ENCODE measurements at places on chromosomes 11 and 22. TPM values are rescaled to one million over a fixed set of nuclear protein-coding genes. Genes with fewer than 3 reads are reported as not detected.

Gene INS
- not detected for total RNA-seq

Gene TST
- total RNA-seq, result 31.7 TPM

Gene VPREB1
- not detected for total RNA-seq

Gene CACNA1I
- total RNA-seq, result 0.06 TPM

Gene APOBEC3B
- 11.3 TPM for total RNA-seq

Gene GP1BB
- total RNA-seq, result 5.9 TPM

Gene MUC2
- 0.26 TPM for total RNA-seq

Gene SLC25A18
- 0.22 TPM for total RNA-seq

Gene CREBZF
- 75.0 TPM for total RNA-seq

Gene OR5B17
- not detected for total RNA-seq

Gene MAPK8IP2
- 1.2 TPM for total RNA-seq

Gene APOA5
- not detected for total RNA-seq

Gene CLCF1
- total RNA-seq, result 48.3 TPM

Gene TTC28
- total RNA-seq, result 4.1 TPM

Gene PDGFD
- 5.0 TPM for total RNA-seq

Gene C22orf42
- not detected for total RNA-seq

Gene INPP5J
- total RNA-seq, result 2.1 TPM

Gene SYCE3
- 1.3 TPM for total RNA-seq

Gene YPEL4
- not detected for total RNA-seq

Gene PARVB
- 69.3 TPM for total RNA-seq

Gene APOA1
- total RNA-seq, result not detected

Gene MPPED2
- not detected for total RNA-seq

Gene OR52N4
- not detected for total RNA-seq
